Stimulated activated CD8-positive, alpha-beta memory T cell treated with anti-CD3 and anti-CD28 coated beads, Interleukin-4, amount 100 ng/mL, for 4 hours (primary cell): ENCODE measurements at places on chromosomes 6 and 20.

- no peak for DNase-seq
Measured at GRCh38 chr6:18823782-18824386, 436.7 kb downstream of the RNF144B start.

DNA sequence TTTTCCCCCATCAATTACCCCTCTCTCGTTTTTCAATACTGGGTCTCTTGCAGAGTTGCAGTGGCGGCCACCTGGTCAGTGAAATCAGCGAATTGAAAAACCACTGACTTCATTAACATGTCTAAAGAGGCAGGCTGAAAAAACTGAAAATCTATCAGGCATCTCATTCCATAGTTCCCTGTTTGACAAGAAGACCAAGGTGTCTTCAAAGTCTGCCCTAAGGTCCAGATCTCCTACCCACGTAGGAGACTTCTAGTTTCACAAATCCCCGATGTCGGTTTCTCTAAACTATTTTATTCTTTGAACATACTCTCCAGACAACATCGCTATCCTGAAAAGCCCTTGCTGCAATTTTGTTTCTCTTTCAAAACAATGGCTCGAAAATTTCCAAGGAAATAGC lies 796 bp upstream of the TUBB start:
- DNase-seq, result no peak

DNA sequence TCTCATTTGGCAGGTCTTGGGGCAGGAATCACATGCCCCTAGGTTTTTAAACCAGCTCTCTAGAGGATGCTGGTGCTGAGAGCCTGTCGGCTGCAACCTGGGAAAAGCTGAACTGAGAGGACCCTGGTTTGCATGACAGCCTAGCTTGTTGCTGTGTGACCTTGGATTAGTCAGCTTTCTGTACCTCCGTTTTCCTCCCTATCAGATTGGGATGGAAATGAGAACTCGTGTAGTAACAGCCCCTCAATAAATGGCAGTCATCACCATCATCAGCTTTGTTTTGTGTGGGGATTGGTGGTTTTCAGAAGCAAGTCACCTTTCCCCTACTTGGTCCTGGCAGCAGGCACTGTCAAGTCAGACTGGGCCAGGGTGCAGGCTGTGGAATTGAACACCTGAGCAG lies 75.2 kb upstream of the MYL9 start:
- DNase-seq, result no peak

DNA sequence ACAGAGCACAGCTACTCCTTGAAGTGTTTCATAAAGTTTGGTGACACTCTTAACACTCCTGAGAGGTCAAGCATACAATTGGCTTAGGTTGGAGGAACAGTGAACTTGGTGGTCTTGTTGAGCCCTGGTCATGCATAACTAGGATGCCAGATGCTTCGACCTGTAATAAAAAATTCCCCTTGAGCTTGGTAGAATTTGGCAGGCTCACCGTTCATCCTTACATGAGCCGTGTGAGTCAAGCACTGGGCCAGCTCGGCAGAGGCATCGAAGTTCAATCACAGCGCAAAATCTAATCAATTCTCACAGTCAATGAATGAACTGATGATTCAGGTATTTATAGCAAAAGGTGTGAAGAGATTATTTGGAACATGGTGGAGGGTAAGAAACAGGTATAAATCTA lies 33.7 kb downstream of the CYP24A1 start:
- no peak for DNase-seq

- no peak for DNase-seq
Measured at GRCh38 chr20:18989736-18990474, 176.3 kb downstream of the SCP2D1 start.

DNA sequence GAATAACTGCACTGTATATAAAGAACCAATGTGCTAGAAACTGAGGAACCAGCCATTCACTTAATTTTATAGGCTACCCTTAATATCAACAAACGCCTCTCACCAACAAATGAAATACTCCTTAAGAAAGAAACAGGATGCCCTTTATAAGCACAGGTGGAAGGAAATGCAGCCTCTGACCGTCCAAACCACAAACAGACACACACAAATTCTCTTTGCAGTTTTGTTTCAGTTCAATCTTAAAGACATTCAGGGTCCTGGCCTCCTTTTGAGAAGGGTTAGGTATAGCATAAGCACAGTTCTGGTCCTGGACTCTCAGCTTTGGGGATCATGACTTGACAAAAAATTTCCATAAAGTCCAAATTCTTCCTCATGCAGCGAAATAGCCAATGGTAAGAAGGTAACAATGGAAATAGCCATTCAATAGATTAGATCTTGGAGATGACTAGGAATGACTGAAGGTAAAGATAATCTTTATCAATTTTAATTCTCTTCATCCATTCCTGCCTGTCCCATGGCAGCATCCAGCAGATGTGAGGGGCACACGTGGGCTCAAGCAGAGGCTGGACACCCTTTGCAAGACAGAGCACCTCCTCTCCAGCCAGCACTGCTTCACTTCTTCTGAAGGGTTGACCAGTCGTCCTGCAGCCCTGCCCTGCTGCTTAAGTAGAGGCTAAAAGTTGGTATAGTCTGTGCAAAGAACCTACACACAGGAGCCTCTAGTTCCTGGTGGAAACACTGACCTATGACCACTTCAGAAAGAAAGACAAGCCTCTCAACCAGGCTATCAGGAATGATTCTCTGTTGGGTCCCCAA lies 123.9 kb downstream of the CD83 start:
- DNase-seq, result no peak

- DNase-seq, result no peak
Measured at GRCh38 chr6:130113201-130113710, 94.9 kb downstream of the L3MBTL3 start.

DNA sequence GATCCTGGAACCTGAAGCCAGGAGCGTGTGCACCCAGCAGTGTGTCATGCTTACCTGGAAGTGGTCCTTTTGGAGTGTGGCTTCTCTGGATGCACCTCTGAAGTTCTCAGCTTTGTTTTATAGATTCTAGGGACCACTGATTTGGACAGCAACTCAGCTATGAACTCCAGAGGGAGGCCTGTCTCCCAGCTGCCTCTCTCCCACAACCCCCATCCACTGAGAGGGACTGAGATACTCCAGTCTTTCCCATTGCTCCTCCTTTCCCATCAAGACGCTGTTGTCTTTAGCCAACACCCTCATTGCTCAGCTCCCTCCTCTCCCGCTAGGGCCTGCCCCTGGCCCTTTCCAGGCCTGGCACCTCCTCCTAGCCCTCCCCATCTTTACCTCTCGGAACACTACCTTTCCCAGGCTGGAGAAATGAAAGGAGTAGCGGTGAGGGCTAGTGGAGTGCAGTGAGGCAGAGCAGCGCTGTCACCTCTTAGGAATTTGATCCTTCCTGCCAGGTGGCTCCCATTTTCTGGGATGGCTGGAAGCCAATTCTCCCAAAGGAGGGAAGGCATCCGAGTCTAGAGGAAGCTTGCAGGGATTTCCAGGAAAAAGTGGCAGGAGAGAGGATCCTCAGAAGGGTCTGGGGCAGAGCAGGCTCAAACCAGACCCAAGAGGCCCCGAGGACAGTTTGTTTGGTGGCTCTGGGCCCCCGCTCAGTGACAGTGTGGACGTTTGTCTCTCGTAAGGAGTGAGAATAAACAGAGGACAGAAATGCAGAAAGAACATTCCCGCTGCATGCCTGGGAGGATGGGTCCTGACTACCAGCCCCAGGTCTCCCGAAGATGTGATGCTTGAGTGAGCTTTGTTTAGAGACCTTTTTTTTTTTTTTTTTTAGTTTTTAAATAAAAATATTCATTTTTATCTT lies at the start of gene LRRN4:
Gene LRRN4, minus strand, starts transcription at position 285 of the 913 bp plus-strand sequence. CDS start 1,261 bp downstream, outside the sequence.
- DNase-seq, result no peak

DNA sequence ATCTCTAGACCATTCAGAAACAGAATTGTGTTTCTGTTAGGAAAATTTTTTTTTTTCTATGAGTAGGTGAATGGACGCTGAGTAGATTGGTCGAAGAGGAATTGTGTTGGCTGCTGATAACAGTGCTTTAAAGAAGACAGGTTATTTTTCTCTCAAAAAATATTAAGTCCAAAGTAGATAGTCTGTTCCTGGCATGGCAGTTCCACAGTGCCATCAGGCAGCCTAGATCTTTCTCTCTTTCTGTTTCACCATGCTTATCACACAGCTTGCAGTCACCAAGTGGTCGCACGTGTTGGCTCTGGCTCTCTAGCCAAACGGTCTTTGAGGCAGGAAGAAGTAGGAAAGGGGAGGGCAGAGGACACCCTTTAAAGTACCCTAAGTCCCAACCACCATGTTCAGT lies 22.4 kb upstream of the SERINC3 start:
- DNase-seq, result no peak

GRCh38 chr6:90691823-90692222 lies 105.0 kb upstream of the MAP3K7 start:
- DNase-seq, result no peak

DNA sequence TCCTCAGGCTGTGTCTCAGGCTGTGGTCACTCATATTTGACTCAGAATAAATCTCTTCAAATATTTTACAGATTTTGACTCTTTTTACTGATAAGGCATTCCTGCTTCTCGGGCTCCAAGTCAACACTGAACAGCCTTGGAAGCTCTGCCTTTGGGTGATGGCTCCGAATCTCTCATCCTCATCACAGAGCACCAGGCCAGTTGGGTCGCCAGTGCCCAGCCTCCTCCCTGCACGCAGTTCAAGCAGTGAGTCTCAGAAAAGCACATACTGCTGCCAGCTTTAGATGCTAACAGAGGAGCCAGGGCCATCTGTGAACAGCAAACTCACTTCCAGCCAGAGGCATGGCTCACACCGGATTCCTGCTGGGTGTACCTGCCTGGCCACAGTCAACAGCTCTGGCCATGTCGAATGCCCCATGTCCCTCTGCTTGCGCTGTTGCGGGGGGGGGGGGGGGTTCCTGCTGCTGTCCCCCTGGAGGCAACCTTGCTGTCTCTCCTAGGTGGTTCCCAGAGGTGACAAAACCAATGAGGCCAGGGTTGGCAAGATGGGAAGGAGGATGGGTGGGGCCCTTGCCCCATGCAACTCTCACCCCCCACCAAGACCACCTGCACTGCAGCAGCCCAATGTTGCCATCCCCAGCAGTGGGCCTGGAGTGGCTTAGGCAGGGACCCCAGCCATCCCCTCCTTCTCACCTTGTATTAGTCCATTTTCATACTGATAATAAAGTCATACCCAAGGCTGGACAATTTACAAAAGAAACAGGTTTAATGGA lies 248.8 kb downstream of the ERMARD start:
- no peak for DNase-seq

DNA sequence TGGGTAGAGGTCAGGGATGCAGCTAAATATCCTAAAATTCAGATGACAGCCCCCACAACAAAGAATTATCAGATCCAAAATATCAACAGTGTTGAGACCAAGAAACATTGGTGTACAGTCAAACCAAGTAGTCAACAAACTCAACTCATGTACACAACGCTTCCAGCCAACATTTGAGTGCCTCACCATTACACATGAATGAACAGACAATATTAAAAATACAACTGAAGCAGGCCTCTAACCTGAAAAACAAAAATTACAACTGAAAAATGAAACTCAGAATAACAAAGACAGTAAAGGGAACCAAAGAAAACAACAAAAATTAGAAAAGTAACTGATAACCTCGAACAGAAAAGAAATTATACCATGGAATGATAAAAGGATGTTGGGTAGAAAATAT lies 46.2 kb downstream of the HACE1 start:
- no peak for DNase-seq

DNA sequence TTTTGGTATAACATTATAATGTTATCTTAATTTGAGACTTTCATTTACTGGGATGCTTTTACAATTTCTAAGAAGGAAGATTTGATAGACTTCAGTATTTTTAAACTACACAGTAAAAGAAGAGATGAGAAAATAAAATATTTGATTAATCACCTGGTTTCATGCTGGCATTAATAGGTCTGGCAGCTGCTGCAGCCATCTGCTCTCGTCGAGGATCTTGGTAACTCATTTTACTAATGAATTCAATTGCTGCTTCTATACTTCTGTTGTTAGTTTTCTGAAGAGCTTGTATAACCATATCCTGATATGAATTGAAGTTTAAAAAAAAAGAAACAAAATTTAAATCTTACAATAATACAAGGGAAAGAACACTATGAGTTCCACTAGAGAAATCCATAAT lies 23.0 kb downstream of the LATS1 start:
- DNase-seq, result no peak

DNA sequence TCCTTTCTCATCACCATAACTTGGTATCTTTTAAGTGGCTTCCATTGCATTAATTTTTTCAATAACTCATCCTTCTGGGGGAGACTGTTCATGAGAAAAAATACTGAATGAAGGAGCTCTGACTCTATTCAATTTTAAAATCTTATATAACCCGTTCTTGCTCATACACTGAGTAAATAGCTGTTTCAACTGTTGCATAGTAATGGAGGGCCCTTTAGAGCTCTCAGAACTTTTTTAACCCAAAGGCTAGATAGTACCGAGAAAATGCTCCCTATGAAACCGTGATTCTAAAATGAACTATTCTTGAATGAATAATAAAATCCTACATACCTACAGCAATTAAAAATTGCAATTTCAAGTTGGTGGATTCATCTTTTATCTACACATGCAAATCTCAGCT lies 5.3 kb downstream of the SLC2A12 start:
- DNase-seq, result no peak

GRCh38 chr20:17871181-17871580 lies 97.4 kb downstream of the SNX5 start:
- no peak for DNase-seq

DNA sequence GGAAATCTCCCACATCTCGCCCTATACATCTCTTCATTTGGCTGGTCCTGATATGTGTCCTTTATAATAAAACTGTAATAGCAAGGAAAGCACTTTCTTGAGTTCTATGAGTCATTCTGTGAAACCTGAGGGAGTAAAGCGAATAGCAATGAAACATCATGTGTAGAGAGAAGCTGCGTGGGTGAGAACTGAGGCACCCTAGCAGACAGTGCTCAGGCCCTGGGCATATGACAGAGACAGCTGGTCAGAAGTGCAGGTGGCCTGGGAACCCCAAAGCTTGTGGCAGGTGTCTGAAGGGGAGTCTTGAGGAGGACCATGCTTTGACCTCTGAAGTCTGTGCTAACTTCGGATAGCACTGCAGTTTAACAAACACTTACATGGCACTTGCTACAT lies 1.3 kb upstream of the BLOC1S5 start:
- no peak for DNase-seq
